ENCODE measurements at places on chromosomes 12 and 14.
A peak's percentile ranks its signal among the peaks of the same experiment; 100 is the strongest.

DNA sequence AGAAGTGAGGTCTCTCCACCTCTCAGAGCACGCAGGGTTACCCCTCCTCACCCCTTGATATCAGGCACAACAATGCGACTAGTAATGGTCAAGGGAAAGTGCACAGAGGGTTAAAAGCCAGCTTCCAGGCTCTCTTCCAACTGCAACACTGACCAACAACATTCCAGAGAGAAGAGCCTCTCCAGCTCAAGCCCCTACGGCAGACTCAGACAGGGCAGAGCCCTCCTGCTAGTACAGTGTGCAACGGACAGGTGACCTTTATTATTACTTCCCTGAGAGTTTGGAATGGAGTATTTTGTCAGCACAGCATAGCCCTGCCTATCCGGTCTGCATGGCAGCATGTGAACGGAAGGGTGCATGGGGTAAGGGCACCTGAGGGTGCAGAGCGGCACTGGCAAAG, 73.0 kb downstream of the PTPN21 start:
- DNase-seq, result no peak

DNA sequence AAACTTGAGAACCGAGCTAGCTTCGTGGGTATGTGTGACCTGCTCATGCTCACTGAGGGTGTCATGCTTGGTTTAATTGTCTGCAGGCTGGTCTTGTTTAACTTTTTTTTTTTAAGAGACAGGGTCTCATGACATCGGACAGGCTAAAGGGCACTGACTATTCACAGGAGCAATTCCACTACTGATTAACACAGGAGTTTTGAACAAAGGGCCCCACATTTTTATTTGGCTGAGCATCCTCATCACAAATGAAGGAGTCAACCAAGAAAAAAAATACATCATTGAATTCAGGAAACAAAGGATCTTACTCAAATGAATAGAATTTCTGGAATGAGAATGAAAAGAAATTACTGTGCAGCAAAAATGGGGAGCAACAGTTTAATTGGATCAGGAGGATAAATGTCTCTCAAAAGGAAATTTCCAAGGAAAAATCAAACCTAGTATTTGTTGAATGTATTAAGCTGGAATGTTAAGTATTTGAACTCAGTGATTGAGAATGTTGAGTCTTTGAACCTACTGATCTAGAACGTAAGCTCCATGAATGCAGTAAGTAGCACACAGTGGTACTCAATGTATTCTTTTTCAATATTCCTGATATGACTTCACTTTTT, 20.8 kb upstream of the PYROXD1 start:
- DNase-seq, result no peak

DNA sequence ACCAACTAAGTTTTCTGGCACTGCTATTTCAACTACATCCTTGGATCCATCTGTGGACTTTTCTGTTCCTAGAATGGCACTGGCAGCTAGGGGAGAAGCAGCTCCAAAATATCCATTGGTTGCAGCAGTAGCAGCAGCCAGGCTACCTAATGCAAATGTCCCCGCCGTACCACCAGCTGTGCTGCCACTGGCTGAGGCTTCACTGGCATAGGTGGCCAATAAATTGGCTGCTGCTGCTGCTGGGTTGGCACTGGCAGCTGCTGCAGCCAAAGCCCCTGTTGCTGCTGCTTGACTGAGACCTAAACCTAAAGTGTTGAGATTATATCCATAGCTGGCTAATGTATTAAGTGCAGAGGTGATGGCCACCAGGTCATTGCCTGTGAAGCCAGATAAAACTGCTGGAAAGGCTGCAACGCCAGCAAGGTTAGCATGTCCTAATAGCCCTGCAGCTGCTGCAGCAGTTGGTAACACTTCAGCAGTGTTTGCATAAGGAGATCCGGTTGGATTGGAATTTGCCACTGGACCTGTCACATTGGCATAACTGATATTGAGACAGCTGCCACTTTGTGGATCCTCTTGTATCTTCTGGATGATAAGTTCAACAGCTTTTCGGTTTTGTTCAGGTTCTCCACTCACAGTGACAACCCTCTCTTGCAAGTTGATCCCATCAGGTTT, 149.5 kb downstream of the NOVA1 start:
- DNase-seq, result peak; percentile 53

GRCh38 chr12:123540899-123541662, 7.6 kb upstream of the RILPL1 start:
- DNase-seq, result no peak

- DNase-seq, result peak; percentile 87
Measured at GRCh38 chr12:106780010-106780631, 5.6 kb downstream of the RIC8B start.

DNA sequence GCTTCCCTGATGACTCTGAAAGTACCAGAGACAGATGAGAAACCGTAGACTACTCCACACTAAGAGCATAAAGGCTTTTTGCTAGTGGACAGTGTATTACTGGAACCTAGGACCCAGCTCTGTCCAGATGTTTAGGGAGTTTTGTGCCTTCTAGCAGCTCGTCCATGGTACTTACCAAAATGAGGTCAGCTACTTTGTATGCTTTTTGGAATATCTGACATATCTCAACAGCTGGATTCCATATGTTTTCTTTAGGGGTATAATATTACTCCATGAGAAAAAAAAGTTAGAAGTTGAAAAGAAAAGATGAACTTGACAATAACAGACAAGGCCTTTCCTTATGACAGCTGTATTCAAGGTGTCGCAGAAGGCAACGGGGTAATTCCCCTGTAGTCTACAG, 32.1 kb upstream of the FRMD6 start:
- DNase-seq, result no peak

DNA sequence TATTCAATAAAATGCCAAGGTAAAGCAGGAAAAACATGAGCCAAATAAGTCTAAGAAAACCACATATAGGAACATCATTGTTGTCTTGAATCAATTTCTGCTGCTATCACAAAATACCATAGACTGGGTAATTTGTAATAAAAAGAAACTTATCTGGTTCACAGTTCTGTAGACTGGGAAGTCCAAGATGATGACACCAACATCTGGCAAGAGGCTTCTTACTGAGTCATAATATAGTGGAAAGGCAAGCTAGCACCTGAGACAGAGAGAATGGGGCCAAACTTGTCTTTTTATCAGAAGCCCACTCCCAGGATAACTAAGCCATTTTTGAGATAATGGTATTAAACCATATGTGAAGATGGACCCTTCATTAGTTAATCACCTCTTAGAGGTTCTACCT, 975.9 kb downstream of the FLRT2 start:
- DNase-seq, result no peak

DNA sequence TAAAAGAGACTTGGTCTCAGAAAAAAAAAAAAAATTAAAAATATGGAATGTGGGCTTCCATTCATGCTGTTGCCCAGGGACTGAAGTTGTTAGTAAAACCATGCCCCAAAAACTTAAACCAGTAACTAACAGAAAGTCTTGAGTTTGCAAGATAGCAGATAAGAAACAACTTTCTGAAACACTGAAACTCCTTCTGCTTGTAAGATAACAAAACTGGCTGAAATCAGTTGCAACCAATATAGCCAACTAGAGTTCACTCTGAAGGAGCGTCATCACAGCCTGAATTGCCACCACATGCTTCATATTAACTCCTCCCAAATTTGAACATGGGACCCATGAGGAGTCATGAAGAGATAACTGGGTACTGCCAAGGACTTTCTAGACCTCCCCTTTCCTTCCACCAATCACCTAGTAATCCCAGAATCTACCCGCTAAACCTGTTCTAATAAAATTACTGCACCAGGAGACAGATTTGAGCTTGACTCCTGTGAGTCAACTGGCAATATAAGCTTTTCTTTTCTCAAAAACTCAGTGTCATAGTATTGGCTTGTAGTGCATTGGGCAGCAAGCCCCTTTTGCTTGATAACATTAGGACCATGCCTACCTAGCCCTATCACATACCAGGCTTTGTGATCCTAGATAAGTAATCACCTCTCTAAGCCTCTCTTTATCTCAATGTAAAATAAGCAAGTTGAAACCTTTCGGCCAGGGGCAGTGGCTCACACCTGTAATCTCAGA, 53.6 kb downstream of the R3HDM2 start:
- DNase-seq, result no peak

GRCh38 chr14:74946659-74947281, 8.6 kb downstream of the PGF start:
- DNase-seq, result no peak

DNA sequence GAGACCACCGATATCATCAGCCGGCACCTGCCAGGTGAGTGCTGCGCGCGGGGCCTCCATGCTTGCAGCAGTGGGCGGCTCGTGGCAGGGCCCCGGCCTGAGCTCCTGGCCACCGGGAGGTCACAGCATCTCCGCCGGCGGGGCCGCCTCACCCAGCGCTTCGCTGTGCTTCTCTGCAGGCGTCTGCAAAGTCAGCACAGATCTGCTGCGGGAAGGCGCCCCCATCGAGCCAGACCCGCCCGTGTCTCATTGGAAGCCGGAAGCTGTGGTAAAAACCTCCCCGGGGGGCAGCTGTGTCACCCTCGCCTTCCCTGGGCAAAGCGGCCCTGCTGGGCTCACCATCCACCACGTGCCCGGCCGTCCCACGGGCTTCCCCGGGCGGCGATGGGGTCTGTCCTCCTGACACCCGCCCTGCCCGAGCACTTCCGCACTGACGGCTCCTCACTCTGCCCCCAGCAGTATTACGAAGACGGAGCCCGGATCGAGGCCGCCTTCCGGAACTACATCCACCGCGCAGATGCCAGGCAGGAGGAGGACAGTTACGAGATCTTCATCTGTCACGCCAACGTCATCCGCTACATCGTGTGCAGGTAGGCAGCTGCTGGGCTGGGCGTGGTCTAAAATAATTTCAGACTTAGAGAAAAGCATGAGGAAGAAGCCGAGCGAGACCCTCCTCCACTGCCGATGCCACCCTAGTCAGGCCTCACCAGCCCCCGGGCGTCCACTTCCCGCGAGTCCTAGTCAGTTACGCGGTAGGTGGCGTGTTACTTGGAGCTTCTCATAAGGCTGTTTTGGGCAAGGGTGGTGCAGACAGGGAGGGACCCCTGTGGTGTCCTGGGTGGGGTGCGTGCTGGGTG, 7.1 kb downstream of the PGAM5 start:
- DNase-seq, result no peak

- DNase-seq, result no peak
Measured at GRCh38 chr12:24591079-24591626, 357.7 kb downstream of the BCAT1 start.

- peak; percentile 75 for DNase-seq
Measured at GRCh38 chr12:16939871-16940306, 333.9 kb upstream of the LMO3 start.

DNA sequence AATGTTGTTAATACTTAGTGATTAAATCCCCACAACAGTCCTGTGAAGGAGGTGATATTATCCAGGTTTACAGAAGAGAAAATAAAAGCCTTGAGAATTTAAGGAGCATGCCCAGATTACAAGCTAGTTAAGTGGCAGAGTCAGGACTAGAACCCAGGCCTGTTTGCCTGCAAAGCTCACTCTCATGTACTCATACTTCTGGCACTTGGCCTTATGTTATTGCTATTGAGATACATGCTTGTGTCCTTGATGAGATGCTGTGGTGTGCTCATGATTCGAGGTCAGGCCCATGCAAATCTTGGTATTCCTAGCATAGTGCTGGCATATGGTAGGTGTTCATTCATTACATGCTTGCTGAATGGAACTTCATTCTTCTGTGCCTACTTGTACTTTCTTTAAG, 7.6 kb upstream of the EID3 start:
- DNase-seq, result no peak

DNA sequence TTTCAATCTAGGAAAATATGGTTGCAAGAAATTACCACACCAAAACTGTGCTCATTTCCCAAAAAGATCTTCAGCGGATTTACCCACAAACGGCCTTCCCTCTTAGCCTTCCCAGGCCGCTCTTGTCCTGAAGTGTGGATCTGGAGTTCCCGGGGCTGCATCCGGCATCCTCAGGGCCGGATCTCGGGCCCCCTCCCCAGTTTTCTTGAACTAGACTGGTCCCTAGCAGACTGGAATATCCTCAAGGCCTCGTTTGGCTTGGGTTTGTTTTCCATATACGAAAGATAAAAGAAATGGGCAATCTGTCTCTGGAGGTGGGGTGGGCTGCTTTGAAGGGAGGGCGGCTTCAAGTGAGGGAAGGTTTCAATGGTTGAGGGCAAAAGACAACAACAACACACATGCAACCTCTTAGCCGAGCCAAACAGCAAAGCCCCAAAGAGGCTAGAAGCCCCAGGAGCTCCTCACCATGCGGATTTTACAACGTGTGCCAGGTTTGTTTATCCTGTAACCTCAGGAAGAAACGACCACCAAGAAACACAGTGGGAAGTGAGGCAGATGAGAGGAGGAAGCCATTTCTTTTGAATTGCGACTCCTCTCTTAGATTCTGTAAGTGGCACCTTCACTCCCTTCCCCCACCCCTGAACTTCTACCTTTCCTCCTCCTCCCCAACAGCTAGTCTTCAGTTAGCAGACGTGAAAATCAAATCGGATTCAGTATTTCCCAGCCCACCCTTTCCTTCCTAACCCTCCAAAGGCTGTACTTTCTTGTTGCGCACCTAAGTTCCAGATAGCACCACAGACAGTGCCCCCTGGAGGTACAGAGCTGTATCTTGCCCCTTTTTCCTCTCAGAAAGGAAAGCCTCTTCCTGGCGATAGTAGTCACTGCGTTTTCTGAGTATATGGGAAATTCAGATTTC, 2.6 kb downstream of the MYF6 start:
- no peak for DNase-seq

DNA sequence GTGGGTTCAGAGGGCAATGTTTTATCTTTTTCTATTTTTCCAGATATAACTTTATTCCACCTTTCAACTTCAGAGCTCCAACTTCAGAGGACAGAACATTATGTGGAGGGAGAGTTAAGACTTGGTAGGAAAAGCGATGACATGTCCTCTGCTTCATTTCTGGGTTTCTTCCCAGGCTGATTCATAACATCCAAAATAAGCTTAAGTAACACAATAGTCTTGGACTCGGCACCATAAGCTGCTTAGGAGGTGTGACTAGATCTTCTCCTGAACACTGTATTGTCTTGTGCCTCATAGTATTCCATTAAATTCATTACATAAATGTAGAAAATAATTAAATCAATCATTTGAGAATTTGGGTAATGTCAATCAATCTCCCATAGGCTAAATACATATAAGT, 95.5 kb upstream of the PDE3A start:
- no peak for DNase-seq

DNA sequence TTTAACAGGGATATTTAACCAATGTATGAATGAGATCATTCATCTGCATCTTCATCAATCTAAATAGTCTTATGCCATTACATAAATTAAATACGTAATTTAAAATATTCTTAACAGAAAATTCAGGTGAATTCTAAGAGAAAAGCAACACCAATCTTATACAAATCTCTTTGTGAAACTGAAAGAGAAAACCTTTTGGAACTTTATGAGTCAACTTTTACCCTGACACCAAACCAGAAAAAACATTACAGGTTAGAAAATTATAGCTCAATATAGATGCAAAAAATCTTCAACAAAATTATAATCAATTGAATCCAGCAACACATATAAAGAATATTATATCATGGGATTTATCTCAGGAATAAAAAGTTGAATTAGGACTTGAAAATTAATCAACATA, 3.4 kb downstream of the GLIPR1L1 start:
- DNase-seq, result no peak

GRCh38 chr14:37643701-37644100, 48.3 kb downstream of the TTC6 start:
- DNase-seq, result peak; percentile 73

Measured in NCI-H526 treated with DMSO at 0.1 percent for 48 hours (cell line).